Activated CD8-positive, alpha-beta memory T cell treated with anti-CD3 and anti-CD28 coated beads, Interleukin-2, amount 50 U/mL, for 48 hours (primary cell): ENCODE measurements at places on chromosomes 7 and 10.

DNA sequence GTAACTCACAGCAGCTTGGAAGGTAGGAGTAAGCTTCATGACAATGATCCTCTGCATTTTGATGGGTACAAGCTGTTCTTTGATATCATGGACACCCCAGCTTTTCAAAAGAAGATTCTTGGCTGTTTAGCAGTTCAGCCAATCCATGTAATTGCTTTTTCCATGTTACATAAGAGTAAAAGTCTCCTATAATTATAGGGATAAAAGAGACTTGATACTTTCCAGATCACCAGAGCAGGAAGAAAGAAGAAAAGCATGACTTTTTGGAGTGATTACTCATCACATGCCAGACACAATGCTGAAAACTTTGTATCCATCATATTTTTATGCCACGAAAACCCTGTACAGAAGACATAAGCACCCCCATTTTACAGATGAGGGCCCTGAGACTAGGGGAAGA is 1049.7 kb downstream of the NRG3 start:
- DNase-seq: no peak

DNA sequence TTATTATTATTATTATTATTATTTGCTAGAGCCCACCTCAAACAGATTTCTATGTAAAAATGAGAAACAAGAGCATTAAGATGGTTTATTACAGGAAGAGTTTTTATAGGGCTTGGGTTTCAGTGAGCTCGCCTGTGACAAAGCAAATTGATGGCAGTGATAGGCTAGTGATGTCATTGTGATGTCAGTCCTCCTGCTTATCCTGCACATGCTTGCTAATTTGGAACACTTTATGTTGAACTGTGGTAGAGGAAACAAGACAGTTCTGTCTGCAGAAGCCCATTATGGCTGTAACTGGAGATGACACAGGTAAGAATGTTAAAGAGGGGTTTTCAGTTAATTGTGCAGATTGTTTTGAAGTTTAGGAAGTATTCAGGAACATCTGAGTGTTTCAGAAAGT is 68.3 kb downstream of the CREM start:
- DNase-seq: no peak

- DNase-seq: no peak
Measured at GRCh38 chr7:43105521-43106120, 6.8 kb upstream of the HECW1 start.

- no peak for DNase-seq
Measured at GRCh38 chr10:93085272-93085859, 11.7 kb downstream of the CYP26A1 start.

DNA sequence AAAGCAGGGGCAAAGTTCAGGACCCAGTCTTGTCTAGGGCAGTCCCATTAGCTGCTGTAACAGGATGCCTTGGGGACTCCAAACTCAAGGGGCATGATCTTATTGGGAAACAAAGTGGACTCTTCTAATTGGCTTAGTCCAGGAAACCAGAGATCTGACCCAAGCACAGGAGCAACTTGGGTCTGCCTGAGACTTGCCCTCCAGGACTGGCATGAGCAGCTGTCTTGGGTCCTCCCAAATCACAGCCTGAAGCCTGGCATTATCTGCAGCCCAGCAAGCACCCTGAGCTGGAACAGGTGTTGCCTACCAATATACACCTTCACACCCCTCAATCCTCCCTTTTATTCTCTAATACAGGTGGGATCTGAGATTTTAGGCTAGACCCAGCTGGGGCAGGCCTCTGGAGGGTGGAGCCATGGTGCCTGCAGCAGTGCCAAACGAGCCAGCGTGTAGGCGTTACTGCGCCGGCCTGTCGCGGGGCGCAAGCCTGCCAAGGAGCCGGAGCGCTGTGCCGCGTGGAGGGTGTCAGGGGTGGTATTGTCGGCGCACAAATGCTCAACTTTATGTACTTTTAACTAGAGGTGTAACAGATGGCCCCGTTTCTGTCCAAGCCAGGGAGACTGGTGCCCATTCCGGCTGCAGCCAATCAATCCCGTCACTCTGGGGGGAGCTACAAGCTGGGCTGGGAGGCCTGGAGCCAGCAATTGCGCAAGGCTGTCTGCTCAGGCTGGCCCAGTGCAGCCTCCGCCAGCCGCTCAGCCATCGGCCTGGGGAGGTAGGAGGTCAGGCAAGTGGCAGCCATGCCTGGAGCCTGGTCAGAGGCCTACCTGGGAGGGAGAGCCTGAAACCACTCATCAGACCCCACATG is 12.8 kb upstream of the LBX1 start:
- DNase-seq: no peak

- peak; percentile 80 for DNase-seq
Measured at GRCh38 chr10:69644658-69645295, 14.7 kb downstream of the FAM241B start.
